ENCODE measurements at places on chromosomes 2 and 18.

DNA sequence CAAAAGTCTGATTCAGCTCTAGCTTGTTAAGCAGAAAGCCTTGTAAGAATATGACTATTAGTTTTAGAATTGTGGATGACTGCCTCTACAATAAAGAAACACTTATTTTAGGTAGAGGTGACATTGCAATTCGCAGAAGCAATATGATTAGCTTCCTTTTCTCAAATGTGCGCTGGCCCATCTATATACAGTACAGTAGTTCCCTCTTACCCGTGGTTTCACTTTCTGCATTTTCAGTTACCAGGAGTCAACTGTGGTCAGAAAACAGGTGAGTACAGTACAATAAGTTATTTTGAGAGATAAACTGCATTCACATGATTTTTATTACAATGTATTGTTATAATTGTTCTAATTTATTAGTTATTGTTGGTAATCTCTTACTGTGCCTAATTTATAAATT is 405.1 kb downstream of the GPD2 start:
- DNase-seq = no peak

- DNase-seq = no peak
Observed at GRCh38 chr2:215621381-215621780, 185.5 kb upstream of the FN1 start.

DNA sequence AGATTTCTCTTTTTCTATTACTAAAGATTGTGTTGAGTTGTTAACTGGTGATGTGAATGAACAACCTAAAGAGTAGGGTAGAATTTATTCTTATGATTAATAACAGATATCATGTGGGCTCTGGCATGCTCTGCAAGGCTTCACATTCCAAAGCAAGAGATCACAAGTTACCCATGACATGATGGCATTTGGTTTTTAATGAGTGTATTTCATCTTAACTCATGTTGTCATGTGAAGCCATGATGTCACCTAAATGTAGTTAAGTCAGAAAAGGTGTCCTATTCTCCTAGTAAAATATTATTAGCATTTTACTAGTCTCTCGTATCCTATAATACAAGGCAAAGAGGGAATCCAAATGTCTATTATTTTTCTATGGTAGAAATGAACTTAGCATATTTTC is 678.0 kb downstream of the ARHGAP15 start:
- DNase-seq = no peak

- no peak for DNase-seq
Observed at GRCh38 chr18:6938003-6938402, 179.6 kb downstream of the LAMA1 start.

DNA sequence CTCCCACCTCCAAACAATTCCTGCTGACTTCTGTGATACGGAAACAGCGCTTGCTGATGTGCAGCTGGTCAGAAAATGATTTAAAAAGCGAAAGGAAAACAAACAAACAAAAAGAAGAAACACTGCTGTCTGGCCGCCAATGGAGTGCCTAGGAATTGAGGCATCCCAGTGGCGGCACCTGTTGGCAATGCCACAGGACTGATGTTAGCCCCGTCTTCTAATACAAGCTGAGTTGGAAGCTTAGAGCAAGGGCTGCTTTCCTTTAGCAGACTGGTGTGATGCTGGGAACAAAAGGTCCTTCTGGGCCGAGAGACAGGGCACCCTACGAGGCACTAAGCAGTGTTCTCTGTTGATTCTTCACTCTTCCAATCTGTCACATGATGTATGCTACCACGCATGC is 163.6 kb upstream of the REV1 start:
- DNase-seq = no peak

DNA sequence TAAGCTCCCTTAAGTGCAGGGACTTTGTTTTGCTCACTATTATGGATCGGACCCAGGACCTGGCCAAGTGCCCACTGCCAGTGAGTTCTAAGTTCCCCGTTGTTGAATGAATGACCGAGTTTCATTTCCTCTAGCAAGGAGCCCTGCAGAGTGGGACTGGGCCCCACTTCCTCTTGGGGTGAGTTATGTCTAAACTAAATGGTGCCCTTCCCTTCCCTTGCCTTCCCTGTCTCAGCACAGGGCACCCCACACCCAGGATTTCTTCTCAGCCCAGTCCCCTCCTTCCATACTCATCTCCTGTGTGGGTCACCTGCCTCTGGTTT is 195.3 kb upstream of the HS6ST1 start:
- DNase-seq = no peak

DNA sequence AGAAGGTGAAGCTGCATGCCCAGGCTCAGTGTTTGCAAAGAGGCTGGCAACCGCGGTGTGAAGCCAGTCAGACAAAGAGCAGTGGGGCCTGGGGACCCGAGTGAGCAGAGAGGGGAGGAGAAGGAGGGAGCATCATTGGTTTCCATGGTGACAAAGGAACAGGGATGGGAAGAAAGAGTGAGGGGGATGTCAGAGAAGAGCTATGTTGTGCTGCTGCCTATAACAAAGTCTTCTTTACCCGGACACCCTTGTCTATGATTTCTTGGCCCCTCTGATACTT is 14.5 kb downstream of the TMEM247 start:
- no peak for DNase-seq

GRCh38 chr2:233234264-233234663 is 17.2 kb upstream of the ATG16L1 start:
- no peak for DNase-seq

GRCh38 chr18:44679914-44680272 is 795 bp upstream of the SETBP1 start:
- DNase-seq = no peak

DNA sequence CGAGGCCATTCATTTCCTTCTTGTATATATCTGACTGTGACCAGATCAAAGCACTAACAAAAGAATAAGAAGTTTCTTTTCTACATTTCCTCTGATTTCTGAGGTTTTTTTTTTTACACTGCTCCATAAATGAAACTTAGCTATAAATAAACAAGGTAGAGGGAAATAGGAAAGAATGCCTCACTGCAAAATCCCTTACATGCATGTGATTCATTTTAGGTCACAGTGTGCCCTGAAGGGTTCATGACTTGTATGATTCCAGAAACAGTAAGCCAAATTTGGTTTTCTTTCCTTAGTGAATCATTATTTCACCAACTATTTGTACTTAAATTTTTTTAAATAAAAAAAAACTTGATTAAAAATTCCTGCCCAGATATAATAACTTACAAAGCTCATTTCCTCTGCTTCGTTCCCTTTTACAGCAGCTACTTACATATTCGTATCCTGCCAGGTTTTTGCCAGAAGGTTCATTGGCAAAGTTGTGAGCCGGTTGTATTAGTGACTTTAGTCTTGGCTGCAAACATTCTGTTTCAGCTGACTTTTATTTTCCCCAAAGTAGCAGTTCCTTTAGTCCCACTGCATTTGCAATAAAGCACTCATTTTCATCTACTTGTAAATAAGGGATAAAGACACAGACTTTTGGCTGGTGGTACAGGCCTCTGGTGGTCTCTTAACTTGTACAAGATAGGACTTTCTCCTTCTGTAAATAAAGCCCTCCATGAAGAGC is 58.6 kb downstream of the LRP2 start:
- no peak for DNase-seq

DNA sequence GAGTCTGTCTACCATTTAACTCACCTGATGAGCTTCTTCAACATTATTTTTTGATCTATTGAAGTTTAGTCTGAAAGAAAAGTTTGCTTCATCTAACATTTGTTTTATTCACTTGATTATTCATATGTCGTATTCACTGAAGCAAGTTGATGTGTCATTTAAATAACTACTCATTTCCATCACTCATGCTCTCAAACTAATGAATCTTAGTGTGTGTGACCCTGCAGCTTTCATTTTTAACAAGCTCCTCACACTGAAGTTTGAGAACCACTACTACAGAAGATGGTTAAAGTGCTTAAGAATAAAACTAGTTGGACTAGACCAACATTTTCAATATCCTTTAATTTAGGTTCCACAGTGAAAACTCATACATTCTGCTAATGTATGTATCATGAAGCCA is 1.8 kb upstream of the ABI2 start:
- no peak for DNase-seq

GRCh38 chr2:229601936-229602335 is 112.4 kb downstream of the DNER start:
- DNase-seq = no peak

All from nucleus accumbens (tissue), 56 donors.